Panc1 (cell line): ENCODE measurements at places on chromosomes 16 and 17.

DNA sequence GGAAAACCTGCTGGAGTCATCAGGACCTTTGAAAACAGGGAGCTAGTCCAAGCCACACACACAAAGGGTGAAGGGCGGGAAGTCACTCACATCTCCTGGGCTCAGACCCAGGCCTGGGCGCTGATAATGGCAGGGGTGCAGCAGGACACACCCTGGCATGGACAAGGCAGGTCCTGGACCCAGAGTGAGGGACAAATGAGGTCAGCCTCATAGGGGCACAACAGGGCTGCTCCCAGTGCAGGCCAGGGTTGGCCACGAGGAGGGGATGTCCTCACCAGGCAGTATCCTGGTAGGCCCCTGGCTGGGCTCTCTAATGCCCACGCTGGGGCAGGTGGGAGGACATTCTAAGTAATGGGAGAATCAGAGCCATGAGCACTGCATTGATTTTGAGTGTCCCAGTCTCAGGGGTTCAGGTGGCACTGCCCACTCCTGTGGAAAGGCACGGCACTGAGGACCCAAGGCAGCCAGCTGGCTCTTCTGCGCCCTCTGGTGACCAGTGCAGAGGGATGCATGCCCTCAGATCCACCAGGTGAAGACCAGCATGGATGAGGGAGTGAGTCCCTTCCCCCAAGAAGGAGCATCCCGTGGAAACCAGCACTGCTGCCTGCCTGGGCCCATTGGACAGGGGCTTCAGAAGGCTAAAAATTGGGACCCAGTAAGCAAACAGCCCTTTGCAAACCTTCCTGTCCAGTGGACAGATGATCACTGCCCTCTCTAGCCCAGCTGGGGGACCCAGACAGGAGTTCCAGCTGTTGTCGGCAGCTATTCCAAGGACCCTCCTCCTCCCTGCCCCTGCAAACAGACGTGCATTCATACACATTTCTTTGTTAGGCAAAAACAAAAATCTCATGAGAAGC is 23.4 kb upstream of the SREBF1 start:
- no peak for DNase-seq

GRCh38 chr16:64391063-64391600 is 730.7 kb downstream of the CDH11 start:
- DNase-seq = no peak

GRCh38 chr17:50316016-50316587 is 29.8 kb upstream of the XYLT2 start:
- no peak for DNase-seq

DNA sequence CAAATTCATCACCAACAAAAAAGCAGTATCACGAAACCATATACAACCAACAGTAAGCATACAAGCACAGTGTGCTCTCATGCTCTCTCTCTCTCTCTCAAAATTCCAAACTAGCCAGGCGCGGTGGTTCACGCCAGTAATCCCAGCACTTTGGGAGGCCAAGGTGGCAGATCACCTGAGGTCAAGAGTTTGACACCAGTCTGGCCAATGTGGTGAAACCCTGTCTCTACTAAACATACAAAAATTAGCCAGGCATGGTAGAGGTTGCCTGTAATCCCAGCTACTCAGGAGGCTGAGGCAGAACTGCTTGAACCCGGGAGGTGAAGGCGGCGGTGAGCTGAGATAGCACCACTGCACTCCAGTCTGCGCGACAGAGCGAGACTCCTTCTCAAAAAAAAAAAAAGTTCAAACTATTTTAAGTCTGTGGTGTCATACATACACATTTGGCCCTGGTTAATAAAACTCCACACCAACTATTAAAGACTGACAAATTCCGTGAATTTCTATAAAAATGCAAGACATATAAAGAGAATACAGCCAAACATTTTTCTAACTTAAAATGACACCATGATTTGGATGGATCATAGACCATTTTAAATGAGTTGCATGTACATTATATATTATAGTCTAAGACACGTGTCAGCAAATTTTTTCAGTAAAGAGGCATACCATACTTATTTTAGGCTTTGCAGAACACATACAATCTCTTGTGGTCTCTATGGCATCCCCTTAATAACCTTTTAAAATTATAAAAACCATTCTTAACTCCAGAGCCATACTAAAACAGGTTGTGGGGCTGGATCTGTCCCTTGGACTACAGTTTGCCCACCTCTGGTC is 30.9 kb downstream of the GLG1 start:
- no peak for DNase-seq

GRCh38 chr16:49017501-49017900 is 264.1 kb downstream of the CBLN1 start:
- no peak for DNase-seq

GRCh38 chr17:48523010-48523409 is 7.8 kb downstream of the HOXB1 start:
- DNase-seq = no peak

- no peak for DNase-seq
These were observed 28.5 kb upstream of the CCDC182 start for GRCh38 chr17:57773557-57773956.
